CD4-positive, alpha-beta T cell treated with Interleukin-17A for 4 hours (primary cell): ENCODE measurements at places on chromosomes 1 and 21.

GRCh38 chr1:66687358-66687757 lies 64.9 kb upstream of the DYNLT5 start:
- DNase-seq = no peak

GRCh38 chr21:45265721-45266517 lies 21.8 kb downstream of the POFUT2 start:
- DNase-seq = no peak

GRCh38 chr1:203101813-203102634 lies 16.2 kb upstream of the MYOG start:
- no peak for DNase-seq

GRCh38 chr1:71015745-71016144 lies 31.9 kb downstream of the PTGER3 start:
- no peak for DNase-seq

- DNase-seq = no peak
Measured at GRCh38 chr1:68819190-68819829, 322.4 kb upstream of the DEPDC1 start.
